ENCODE measurements at places on chromosomes 2 and 18.

DNA sequence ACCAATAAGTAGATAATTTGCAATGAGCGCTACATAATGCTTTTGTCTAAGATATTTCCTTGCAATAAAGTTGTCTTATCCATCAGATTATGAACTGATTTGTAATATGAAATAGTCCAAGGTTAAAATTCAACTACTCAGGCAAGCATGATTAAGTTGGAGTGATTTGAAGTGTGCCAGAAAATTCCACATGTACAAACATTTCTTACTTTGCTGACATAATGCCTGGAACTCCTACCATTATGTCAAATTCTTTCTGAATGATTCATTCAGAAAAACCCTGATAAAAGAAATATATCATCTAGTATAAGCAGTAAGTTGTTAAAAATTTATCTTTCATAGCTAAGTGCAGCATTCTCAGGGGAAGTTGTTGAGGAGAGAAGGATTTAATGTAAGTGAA is 87.3 kb downstream of the CBLN2 start:
- DNase-seq, result no peak

DNA sequence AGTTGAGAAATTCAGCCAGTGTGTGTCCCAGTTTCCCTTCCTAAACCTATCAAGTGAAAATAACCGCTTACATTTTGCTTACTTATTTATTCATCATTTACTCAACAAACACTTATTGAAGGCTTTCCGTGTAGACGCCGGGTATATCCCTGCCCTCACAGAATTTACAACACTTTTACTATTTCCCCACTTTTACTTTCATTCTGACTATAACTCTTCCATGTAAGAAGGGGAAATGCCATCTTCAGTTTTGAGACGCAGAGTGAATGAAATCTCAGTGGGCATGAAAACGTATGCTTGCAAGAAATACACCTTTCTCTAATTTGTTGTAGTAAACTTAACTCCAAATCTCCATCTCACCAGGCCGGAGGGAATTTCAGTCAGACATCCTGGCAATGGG is 251.0 kb upstream of the CHAC2 start:
- DNase-seq, result no peak

DNA sequence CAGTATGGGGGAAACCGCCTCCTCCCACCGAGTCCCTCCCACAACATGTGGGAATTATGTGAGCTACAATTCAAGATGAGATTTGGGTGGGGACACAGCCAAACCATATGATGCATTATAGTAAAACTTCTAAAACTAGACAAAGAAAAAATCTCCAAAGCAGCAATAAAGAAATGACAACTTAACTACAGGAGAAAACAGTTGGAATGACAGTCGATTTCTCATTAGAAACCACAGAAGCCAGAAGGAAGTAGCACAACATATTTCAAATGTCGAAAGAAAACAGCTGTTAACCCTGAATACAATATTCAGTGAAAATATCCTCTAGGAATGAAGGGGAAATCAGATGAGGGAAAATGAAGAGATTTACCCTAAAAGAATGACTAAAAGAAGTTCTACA is 53.5 kb upstream of the TCF4 start:
- DNase-seq, result no peak

GRCh38 chr2:18988631-18989232 is 369.7 kb downstream of the OSR1 start:
- DNase-seq, result no peak

DNA sequence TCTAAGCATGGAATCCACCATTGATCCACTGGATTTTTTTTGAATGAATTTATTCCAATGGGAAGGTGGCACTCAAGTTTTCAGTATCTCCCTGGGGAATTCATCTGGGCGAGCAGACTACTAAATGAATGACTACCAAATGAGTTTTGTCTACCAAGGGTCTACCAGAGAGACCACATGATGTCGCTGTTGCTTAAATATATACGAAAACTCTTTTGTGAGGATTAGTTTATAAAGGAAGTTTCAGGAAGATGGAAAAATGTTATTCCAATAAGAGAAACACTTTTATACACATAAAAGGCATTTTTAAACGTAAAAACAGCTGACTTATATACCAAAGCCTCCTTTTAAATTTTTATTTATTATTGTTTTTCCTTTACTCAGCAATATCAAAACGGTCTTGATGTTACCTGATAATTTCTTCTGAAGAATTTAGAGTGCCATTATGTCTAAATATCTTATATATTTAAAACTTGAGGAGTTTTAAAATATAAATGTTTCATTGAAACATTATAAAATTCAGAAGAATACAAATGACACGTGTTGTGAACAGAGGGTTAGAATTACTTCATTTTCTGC is 139.7 kb downstream of the HRH4 start:
- no peak for DNase-seq

DNA sequence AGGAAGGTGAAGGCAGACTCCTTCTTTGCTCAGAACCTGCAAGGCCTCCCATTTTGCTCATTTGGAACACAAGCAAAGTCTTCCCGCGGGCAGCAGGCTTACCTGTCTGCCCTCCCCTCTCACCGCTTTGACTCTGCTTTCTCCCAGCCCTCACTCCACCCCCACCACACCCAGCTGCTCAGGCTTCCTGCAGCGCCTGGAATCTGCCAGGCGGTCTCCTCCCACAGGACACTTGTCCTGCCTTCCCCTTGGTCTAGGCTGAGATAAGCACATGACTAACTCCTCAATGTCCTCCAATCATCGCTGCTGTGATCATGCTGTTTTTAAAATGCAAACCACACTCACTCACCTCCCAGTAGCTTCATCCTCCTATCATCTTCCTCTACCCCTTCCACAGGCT is 430.0 kb downstream of the ZNF516 start:
- DNase-seq, result no peak

DNA sequence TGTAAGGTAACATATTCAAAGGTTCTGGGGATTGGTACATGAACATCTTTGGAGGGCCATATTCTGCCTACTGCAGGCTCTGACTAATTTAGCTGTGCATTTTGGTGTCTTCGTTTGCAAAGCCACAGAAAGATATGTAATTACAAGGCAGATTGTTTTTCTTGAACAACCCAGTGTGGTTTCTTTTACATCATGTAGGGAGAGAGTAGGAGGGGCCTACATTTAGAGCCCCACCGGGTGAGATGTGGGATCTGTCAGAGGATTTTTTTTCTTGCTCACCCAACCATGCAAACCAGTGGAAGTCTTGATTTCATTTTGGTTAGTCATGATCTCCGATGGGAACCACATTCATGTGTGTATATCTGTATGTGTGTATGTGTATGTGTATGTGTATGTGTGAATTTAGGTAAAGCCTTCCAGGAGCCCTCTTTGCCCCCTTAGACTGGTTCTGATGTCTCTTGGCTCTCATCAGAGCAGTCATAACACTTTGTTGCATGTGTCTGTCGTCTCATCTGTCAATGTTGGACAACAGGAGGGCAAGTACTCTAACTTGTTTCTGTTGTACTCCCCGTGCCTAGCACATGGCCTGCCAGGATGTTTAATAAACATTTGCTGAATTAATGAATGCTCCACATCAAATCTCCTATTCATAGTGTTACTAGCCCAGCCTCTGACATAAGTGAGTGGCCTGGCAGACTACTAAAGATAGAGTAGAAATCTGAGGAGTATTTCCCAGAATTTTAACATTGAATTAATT is 239.9 kb downstream of the MTX2 start:
- DNase-seq, result no peak

All from stimulated activated CD8-positive, alpha-beta memory T cell treated with anti-CD3 and anti-CD28 coated beads, Interleukin-12 subunit alpha, Interleukin-12 subunit beta, amount 100 ng/mL, for 4 hours (primary cell).